Sciatic nerve (tissue), 2 donors: ENCODE measurements at places on chromosomes 5 and 9.

GRCh38 chr5:91175708-91176107 lies 207.4 kb downstream of the ARRDC3 start:
- no peak for DNase-seq

DNA sequence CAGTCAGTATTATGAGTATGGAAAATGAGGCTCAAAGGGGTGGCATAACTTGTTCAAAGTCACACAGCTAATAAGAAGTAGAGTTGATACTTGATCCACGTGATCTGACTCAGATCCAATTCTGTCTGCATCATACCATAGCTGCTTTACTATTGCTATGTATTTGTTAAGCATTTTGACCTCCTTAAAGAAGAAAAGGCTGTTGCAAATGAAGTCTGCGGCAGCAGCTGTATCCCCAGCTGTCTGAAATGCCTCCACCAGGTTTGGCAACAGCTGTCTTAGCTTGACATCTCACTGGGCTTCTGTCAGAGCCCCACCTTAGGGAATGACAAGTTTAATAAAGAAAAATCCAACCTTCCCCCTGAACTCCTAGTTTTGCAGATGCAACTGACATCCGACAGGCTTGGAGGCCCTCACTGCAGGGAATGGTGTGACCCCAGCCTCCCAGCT lies 75.6 kb upstream of the SLC44A1 start:
- DNase-seq: no peak

- no peak for DNase-seq
Observed at GRCh38 chr9:33815781-33816180, 1.2 kb upstream of the UBE2R2 start.

DNA sequence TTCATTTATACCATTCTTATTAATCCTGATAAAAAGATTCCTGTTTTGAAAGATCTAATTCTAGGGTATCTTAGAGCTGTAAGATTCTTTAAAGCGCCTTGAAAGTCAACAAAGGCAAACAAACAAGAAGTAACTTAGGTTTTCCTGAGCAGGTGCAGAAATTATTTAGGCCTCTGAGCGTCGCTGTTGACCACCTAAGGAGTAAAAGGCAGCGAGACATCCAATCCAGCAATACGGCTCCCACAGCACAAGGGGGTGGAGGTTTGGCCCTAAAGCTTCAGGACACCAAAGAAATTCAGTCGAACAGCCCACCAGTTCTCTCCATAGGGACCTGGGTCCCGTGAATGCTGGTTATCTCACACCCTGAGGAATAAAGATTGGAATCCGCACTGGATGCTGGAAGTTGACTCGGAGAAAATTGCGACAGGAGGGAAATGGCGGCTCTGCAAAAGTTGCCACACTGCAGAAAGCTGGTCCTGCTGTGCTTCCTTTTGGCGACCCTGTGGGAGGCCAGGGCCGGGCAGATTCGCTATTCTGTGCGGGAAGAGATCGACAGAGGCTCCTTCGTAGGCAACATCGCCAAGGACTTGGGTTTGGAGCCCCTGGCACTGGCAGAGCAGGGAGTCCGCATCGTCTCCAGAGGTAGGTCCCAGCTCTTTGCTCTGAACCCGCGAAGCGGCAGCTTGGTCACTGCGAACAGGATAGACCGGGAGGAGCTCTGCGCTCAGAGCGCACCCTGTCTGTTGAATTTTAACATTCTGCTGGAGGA lies at the start of gene PCDHGA2:
PCDHGA2 (plus strand) TSS at position 223 of the 769 bp plus-strand sequence.
- DNase-seq: no peak

DNA sequence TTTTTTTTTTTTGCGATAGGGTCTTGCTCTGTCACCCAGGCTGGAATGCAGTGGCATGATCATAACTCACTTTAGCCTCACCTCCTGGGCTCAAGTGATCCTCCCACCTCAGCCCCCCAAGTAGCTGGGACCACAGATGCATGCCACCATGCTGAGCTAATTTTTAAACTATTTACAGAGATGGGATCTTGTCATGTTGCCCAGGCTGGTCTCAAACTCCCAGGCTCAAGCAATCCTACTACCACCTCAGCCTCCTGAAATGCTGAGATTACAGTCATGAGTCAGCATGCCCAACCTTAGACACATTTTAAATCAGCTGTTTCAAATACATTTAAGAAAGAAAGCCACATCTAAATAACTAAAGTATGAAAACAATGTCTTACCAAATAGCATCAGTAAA lies 439.0 kb downstream of the EBF1 start:
- no peak for DNase-seq
